Central memory CD8-positive, alpha-beta T cell (primary cell): ENCODE measurements at places on chromosomes 1 and 21.

GRCh38 chr1:157154940-157155514 lies 16.8 kb upstream of the ETV3 start:
- no peak for DNase-seq

- no peak for DNase-seq
Measured at GRCh38 chr1:60151311-60151710, 77.7 kb upstream of the C1orf87 start.

GRCh38 chr1:29746076-29746665 lies 509.8 kb downstream of the PTPRU start:
- no peak for DNase-seq

GRCh38 chr1:171550050-171550449 lies 64.7 kb downstream of the PRRC2C start:
- DNase-seq: no peak

- no peak for DNase-seq
Measured at GRCh38 chr1:55034476-55035133, 4.7 kb upstream of the PCSK9 start.

DNA sequence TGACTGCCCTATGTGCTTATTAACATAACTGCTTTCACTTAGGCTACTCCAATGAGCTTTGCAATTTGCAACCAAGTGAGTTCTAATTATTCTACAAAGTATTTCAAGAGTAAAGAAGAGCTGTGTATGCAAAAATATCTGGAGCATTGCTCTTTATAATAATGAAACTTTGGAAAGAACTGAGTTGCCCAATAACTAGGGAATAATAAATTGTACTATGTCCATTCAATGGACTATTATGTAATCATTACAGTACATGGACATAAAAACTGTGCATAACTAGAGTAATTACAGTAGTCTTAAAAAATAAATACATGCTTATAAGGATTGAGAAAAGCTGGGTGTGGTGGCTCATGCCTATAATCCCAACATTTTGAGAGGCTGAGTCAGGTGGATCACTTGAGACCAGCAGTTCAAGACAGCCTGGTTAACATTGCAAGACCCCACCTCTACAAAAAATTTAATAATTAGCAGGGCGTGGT lies 70.3 kb upstream of the JAK1 start:
- no peak for DNase-seq
